Ascending aorta (tissue), 2 donors: ENCODE measurements at places on chromosomes 7 and 10. TPM values are rescaled to one million over a fixed set of nuclear protein-coding genes. Genes with fewer than 3 reads are reported as not detected.
A peak's percentile ranks its signal among the peaks of the same experiment; 100 is the strongest.

DNA sequence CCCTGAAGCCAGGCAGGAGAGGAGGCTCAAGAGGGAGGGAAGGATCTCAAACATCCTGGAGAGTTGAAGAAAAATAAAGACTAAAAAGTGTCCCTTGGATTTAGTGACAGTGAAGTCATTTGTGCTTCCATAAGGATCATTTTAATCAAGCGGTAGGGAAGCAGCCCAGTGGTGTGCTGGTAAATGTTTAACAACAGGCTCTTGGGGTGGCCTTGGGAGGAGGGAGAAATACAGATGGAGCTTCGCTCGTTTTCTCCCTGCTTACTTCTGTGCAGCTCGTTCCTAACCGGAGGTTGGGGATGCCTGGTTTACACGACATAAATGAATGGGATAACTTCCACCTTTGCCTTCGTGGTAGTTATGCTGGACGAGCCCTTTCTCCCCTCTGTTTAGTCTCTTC lies 140.0 kb downstream of the CAMK1D start:
- DNase-seq: no peak
- H3K4me1 ChIP-seq: peaks cover 3% of the 10 kb centered on the region
- no peak overlapping the region for H3K4me3 ChIP-seq
- H3K27me3 ChIP-seq: no peaks in the 10 kb centered on the region
- no peak overlapping the region for H3K27ac ChIP-seq

The NAT16 gene
- not detected for total RNA-seq

- H3K27ac ChIP-seq: no peak overlapping the region
- H3K4me1 ChIP-seq: no peaks in the 10 kb centered on the region
- H3K4me3 ChIP-seq: no peak overlapping the region
- DNase-seq: no peak
- no peaks in the 10 kb centered on the region for H3K27me3 ChIP-seq
These were observed 255.6 kb downstream of the ZEB1 start for GRCh38 chr10:31574577-31574976.

GRCh38 chr10:55631071-55631654 lies 729.9 kb downstream of the ZWINT start:
- H3K36me3 ChIP-seq: no peaks in the 10 kb centered on the region
- no peaks in the 10 kb centered on the region for H3K27me3 ChIP-seq
- peak overlapping the region; percentile 57 for H3K4me3 ChIP-seq
- no peaks in the 10 kb centered on the region for H3K4me1 ChIP-seq
